CD4-positive, CD25-positive, alpha-beta regulatory T cell (primary cell): ENCODE measurements at places on chromosomes 13 and 19. TPM values are rescaled to one million over a fixed set of nuclear protein-coding genes. Genes with fewer than 3 reads are reported as not detected.
A peak's percentile ranks its signal among the peaks of the same experiment; 100 is the strongest.

- DNase-seq = no peak
Observed at GRCh38 chr19:39752390-39752789, 14.6 kb upstream of the CLC start.

DNA sequence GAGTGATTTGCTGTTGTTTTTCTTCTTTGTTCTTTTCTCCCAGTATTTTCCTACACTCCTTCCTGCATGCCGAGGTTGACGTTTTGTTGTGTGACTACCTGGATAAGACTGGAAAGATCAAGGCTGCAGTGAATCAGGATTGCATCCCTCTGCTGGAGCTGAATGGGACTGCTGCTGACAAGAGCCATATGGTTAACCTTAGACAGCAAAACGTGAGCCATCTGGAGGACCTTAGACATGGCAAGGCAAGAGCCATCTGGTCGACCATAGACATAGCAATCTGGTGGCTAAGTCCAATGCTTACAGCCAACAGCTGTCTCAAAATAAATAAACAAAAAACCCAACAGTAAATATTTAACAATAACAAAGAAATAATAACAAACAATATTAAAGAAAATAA is 42.6 kb upstream of the ZNF91 start:
- no peak for DNase-seq

- DNase-seq = no peak
Observed at GRCh38 chr19:3378352-3379150, 12.2 kb downstream of the NFIC start.

DNA sequence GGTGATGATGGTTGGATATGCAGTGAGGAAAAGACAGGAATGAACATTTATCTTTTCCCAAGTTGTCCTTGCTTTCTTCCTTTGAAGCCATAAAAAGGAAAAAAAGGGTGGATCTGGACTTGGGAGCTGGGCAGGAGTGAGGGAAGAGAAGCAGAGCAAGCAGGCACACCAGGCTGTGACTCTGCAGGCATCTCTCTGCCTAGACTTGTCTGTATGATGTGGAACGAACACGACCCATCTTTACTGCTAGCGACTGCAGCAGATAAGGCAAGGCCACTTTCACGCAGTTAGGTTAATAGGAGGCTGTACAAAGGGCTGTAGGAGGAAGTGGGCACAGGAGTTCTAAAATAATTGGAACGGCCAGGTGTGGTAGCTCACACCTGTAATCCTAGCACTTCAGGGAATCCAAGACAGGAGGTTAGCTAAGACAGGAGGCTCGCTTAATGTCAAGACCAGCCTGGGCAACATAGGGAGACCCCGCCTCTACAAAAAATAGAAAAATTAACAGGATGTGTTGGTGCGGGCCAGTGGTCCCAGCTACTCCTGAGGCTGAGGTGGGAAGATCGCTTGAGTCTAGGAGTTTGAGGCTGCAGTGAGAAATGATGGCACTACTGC is 961 bp upstream of the URI1 start:
- no peak for DNase-seq

GRCh38 chr13:42820451-42820850 is 39.1 kb downstream of the FAM216B start:
- no peak for DNase-seq

DNA sequence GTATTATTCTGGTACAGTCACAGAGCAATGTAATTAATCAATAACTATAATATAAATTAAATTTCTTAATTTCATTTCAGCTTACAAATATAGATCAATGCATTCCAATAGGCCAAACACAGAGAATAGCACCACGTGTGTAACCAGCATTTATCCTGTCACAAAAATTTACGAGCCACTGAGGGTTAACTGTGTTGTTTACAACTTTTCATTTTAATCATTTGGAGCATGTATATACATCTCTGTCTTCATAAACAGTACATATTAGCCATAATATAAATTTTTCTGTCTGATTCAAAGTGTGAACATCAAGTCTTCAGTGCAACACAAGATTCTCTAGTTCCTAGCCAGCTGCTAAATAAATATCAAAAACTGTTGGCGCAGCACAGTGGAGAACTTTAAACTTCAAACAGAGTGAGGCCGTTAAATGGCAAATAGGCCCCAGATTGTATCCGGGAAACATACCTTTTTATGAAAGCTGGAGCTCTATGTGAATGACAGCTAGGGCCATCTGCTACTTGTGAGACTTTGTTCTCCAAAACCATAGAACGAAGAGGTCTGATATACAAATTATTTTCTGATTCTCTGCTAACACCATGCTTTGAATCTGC is 105.1 kb downstream of the TBC1D4 start:
- DNase-seq = no peak

GRCh38 chr19:34713262-34713637 is 20.8 kb upstream of the ZNF181 start:
- no peak for DNase-seq

- no peak for DNase-seq
Observed at GRCh38 chr19:34300962-34301361, 46.6 kb downstream of the GARRE1 start.

- DNase-seq = no peak
Observed at GRCh38 chr13:98629055-98629454, 52.1 kb upstream of the STK24 start.

GRCh38 chr19:18660939-18661670 is 22.4 kb upstream of the CRTC1 start:
- no peak for DNase-seq

DNA sequence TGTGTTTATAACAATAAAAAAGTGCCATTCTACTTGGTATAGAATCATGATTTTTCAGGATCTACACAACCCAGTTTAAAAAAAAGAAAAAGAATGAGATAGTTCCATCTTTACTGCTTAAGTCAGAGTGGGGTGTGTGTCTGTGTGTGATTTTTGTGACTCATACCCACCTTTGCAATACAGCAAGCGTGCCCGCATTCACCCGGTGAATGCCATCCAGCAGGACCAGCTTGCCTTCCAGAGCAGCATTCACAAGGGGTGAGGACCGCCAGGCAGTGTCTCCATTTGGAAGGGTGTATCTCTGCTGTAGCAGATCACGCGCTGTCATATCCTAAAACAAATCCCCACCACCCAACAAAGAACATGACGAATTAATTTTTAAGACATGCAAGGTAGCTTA is 127.7 kb downstream of the VWA8 start:
- no peak for DNase-seq

GRCh38 chr19:45613926-45614725 is 12.1 kb upstream of the GPR4 start:
- no peak for DNase-seq

- no peak for DNase-seq
Observed at GRCh38 chr19:45275370-45275971, 24.4 kb downstream of the MARK4 start.

DNA sequence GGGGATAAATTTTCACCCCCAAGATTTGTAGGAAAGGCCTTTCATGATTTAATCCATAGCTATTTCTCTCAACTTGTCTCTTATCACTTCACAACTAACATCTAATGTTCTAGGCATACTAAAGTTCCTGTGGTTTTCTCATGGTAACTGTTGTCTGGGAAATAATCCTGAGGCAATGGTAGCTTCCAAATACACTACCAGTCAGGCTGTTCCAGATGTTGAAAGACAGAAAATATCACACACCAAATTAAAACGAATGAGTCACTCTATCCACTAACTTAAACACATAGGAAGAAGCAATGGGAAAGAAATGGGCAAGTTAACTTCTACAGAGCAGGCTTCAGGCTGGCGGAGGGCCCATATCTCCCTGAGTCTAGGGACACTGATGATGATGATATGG is 77.7 kb upstream of the MYO16 start:
- DNase-seq = no peak

GRCh38 chr13:30108216-30108912 is 199.0 kb downstream of the KATNAL1 start:
- DNase-seq = no peak

- DNase-seq = no peak
Observed at GRCh38 chr13:110574161-110574560, 12.6 kb upstream of the RAB20 start.

DNA sequence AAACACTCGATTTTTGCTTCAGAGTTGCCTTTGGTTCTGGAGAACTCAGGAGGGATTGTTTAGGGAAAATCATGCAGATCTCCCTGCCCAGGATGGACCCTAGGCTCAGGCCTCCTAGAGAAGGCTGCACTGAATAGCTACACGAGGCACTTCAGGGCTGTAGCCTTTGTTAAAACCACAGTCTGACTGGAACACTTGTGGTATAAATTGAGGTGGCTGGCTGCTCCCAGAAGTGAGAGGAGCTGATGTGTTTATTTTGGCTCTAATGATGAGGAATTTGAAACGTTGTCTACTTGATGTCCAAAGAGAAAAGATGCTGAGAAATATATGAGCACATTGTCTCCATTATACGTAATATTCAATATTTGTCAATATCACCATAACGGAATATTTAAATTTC is 762.1 kb upstream of the ARGLU1 start:
- no peak for DNase-seq

DNA sequence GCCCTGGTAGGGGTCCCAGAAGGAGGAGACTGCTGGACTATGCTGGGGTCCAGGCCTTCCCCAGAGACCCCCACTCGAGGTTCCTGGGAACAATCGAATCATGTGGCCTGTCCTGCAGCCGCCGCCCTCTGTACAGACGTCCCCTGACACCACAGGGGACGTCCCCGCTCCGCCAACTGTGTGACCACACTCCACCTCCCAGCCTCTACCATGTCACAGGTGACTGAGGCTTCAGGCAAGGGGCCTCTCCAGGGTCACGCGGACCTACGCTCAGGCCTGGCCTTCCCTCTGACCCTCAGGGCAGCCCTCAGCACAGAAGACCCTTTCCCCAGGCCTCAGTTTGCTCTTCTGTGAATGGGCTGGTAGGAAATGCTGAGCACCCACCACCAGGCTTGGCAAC is 13.1 kb upstream of the TMEM161A start:
- DNase-seq = no peak

DNA sequence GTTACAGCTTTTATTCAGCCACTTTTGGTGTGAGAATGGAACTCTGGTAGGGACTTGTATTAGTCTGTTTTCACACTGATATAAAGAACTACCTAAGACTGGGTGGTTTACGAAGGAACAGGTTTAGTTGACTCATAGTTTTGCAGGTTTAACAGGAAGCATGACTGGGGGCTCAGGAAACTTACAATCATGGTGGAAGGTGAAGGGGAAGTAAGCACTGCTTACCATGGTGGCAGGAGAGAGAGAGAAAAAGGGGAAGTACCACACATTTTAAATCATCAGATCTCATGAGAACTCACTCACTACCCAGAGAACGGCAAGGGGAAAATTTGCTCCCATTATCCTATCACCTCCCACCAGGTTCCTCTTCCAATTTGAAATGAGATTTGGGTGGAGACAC is 942.2 kb downstream of the PCDH17 start:
- no peak for DNase-seq

- DNase-seq = peak; percentile 8
Observed at GRCh38 chr13:48043789-48044503, 6.4 kb downstream of the NUDT15 start.

DNA sequence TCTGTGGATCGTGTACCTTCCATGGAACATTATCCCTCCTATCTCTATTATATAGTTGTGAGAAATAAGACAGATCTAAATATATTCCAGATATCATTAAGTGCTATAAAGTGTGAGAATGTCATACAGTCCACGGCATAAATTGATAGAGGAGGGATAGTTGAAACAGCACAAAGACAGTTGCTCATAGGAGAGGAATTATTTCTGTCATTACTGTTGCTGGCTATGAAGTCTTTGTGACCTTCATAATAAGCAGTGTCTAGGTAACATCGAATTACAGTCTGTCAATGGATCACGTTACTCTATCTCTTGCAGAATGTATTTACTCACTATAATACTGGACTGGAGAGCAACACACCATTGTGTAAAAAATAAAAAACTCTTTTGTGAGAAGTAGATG is 671.5 kb upstream of the PCDH20 start:
- DNase-seq = no peak

GRCh38 chr13:73924607-73925006 is 209.6 kb downstream of the KLF12 start:
- DNase-seq = no peak

DNA sequence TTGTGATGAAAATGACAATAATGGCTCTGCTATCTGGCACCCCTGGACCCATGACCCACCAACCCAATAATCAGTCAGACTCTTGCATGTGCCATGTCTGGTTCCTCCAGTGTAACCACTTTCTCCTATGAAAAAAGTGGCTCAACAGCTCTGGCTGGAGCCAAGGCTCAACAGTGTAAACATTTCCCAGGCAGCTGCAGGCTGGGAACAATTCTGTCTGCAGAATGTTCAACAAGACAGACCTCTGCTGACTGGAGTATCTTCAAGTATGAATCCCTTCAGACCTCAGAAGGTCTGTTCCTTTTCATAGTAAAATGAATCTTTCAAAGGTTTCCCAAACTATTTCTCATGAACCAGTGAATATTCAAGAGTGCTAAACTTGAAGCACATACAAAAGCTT is 410.1 kb upstream of the HTR2A start:
- DNase-seq = no peak

DNA sequence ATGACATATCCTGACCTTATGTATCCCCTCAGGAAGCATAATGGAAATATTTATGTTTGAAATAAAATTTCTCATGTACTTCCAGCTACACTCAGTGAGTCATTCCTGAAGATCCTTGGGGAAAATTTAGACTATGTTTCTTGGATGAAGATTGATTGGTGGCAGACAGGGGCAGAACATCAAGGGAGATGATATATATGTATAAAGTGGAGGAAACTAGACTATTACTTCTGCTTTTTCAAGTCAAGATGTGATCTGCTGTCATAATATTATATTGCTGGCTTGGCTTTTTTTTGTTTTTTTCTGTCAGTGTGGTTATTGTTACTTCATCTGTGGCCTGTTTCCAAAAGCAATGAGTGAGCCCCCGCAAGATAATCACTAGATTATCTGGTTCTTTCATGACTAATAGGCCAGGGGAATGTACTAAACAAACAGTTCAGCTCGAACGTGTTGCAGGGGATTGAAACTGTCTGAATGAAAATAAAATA is 87.2 kb upstream of the TNFSF11 start:
- DNase-seq = no peak

DNA sequence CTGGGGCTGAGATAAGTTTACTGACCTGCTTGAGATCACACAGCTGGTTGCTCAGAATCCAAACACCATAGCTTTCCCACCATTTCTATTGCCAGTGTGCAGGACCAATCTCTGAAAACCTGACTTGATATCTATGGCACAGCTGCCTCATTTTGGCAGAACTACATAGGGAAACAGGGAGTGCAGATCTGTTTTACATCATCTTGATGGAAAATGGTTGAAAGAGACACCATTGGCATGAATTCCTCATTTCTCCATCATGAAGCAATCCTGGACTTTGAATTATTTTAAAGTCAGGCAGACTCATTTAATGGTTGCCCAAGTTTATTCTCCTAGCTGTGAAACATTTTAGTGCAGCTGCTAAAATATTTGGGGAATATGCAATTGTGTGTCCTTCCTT is 1628.2 kb upstream of the SLC10A2 start:
- DNase-seq = no peak

Gene UCHL3
- 28.3 TPM for total RNA-seq

Gene EPSTI1
- total RNA-seq = 81.2 TPM

Gene SHANK1
- not detected for total RNA-seq

Gene KRTDAP
- total RNA-seq = not detected

Gene METTL21C
- not detected for total RNA-seq

Gene MBD3L2
- not detected for total RNA-seq

Gene SCN1B
- total RNA-seq = 2.0 TPM

Gene DIAPH3
- 0.57 TPM for total RNA-seq

Gene ZNF845
- 8.8 TPM for total RNA-seq

Gene PRRG2
- total RNA-seq = 0.84 TPM

Gene SYNGR4
- not detected for total RNA-seq

Gene SPRY2
- 0.37 TPM for total RNA-seq
